Activated CD4-positive, alpha-beta T cell treated with anti-CD3 and anti-CD28 coated beads for 36 hours (primary cell): ENCODE measurements at places on chromosomes 13 and 19.

DNA sequence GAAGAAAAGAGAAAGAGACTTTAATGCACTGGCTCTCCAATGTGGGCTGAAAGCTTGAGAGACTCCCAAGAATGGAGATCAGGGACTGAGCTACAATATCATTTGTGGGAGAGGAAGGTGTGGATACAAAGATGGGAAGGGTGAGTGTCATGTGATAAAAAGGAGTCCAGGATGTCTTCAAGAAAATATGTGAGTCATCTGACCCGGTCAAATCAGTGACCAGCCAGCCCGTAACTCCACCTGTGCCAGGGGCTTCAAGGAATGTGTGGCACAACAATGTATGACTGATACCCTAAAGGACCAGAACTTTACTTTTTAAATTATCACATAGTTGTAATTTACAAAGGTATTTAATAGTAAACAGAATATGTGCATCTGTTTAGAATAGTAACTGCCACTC, 97.2 kb downstream of the DOCK9 start:
- no peak overlapping the region for H3K27ac ChIP-seq
- DNase-seq = no peak
- no peak overlapping the region for H3K4me3 ChIP-seq
- H3K36me3 ChIP-seq = peaks cover 57% of the 10 kb centered on the region
- H3K4me1 ChIP-seq = peaks cover 4% of the 10 kb centered on the region

DNA sequence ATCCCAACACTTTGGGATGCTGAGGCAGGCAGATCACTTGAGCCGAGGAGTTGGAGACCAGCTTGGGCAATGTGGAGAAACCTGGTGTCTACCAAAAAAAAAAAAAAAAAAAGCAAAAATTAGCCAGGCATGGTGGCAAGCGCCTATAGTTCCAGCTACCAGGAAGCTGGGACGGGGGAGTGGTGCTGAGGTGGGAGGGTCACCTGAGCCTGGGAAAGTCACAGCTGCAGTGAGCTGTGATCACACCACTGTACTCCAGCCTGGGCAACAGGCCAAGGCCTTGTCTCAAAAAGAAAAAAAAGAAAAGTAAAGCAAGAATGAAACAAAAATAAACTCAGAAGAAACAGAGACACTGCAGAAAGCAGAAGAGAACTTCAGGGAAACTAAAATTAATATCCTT, 31.6 kb downstream of the MTRF1 start:
- H3K27me3 ChIP-seq = no peaks in the 10 kb centered on the region
- peak overlapping the region; percentile 37 for H3K27ac ChIP-seq
- H3K4me3 ChIP-seq = no peak overlapping the region
- DNase-seq = no peak

- peak overlapping the region; percentile 30 for H3K4me3 ChIP-seq
- peak; percentile 20 for DNase-seq
- peaks cover 61% of the 10 kb centered on the region for H3K4me1 ChIP-seq
Observed at GRCh38 chr13:109778102-109778542, 8.3 kb downstream of the IRS2 start.

- no peak for DNase-seq
- no peaks in the 10 kb centered on the region for H3K27me3 ChIP-seq
- H3K4me1 ChIP-seq = no peaks in the 10 kb centered on the region
- H3K36me3 ChIP-seq = no peaks in the 10 kb centered on the region
Observed at GRCh38 chr13:101490406-101491015, 38.0 kb downstream of the ITGBL1 start.

DNA sequence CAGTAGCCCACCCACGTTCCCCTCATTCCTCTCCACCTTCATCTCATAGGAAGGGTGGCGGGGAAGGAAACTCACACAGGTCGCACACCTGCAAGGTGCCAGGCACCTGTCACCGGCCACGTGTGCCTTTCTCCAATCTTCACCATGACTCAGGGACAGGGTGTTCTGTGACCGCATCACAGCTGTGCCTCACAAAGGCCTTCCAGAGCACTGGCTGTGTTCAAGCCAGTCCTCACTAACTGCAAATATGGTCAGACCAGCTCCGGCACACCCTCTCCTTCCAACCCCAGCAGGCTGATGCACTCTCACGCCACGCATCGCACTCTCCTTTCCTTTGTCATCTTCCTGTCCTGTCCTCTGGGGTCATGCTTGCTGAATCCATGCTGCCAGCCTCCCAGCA, 415.9 kb downstream of the IRS2 start:
- peaks cover 2% of the 10 kb centered on the region for H3K27me3 ChIP-seq
- H3K4me3 ChIP-seq = no peak overlapping the region
- no peak for DNase-seq
- no peaks in the 10 kb centered on the region for H3K36me3 ChIP-seq
- H3K4me1 ChIP-seq = no peaks in the 10 kb centered on the region

DNA sequence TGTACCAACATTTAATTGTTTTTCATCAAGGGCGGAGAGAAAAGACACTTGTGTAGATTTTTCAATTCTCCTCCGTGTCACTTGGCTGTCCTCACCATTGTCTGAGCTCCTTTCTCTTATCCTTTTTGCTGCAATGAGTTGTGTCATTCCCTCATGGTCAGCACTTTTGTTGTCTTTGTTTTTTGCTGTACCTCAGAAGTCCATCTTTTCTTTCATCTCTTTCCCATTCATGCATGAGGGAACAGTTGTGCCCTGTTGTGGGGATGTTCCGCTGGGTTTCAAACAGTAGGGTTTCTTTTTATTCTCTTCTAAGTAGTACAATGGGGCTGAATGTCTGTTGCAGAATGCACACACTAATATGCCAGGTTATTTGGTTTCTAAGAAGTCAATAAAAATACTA, 222.6 kb downstream of the TM9SF2 start:
- DNase-seq = no peak
- no peaks in the 10 kb centered on the region for H3K36me3 ChIP-seq
- no peak overlapping the region for H3K27ac ChIP-seq
- H3K4me1 ChIP-seq = no peaks in the 10 kb centered on the region
- H3K4me3 ChIP-seq = no peak overlapping the region
- no peaks in the 10 kb centered on the region for H3K27me3 ChIP-seq

DNA sequence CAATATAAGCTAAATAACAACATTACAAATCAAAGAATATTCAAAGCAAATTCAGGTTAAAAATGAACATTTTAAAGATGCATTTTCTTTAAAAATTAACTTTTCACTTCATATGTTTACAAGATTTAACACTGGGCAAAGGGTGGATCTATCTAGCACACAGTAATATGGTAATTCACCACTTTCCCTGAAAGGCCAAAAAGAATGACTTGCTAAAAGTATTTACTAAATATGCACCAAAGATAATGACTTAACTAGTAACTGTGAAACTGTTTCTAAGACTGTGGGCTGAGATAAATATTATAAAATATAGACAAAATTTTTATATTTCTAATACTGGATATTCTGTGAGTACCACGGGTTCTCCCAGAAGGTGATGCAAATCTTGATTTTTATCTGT, 4.5 kb upstream of the EEF1AKMT1 start:
- peaks cover 32% of the 10 kb centered on the region for H3K4me1 ChIP-seq
- no peak overlapping the region for H3K4me3 ChIP-seq
- no peaks in the 10 kb centered on the region for H3K27me3 ChIP-seq
- H3K27ac ChIP-seq = no peak overlapping the region
- DNase-seq = no peak
- H3K36me3 ChIP-seq = peaks cover 33% of the 10 kb centered on the region

DNA sequence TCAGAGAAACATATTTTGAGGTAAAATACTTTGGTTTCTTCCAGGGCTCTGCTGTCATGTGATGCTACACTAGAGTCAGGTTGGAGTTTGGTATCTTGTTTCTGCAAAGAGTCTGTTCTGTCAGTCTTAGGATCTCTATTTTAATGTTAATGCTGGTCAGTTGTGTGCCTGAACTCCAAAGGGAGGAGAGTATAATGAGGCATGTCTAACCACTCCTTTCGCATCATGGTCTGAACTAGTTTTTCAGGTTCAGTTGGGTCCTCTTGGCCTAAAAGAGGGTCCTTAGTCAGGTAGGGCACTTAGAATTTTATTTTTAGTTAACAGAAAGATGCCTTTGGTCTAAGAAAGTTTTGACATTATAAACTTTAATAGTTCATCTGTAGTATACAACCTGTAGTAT, 78.2 kb downstream of the FNDC3A start:
- H3K4me3 ChIP-seq = no peak overlapping the region
- DNase-seq = no peak
- H3K27ac ChIP-seq = no peak overlapping the region
- peaks cover 39% of the 10 kb centered on the region for H3K36me3 ChIP-seq
- H3K4me1 ChIP-seq = peaks cover 13% of the 10 kb centered on the region

DNA sequence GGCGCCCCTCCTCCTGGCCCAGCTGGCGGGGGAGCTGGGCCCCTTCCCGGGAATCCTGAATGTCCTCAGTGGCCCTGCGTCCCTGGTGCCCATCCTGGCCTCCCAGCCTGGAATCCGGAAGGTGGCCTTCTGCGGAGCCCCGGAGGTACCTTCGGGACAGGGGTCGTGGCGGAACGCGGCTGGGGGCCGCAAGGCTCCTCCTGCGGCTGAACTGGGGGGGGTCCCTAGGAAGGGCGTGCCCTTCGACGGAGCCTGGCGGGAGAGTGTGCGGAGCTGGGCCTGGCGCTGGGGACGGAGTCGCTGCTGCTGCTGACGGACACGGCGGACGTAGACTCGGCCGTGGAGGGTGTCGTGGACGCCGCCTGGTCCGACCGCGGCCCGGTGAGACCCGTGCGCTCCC, 8.6 kb downstream of the ALDH16A1 start:
- no peak overlapping the region for H3K4me3 ChIP-seq
- DNase-seq = no peak
- H3K27me3 ChIP-seq = no peaks in the 10 kb centered on the region
- H3K4me1 ChIP-seq = peaks cover 3% of the 10 kb centered on the region
- H3K27ac ChIP-seq = no peak overlapping the region
- H3K36me3 ChIP-seq = peaks cover 10% of the 10 kb centered on the region

DNA sequence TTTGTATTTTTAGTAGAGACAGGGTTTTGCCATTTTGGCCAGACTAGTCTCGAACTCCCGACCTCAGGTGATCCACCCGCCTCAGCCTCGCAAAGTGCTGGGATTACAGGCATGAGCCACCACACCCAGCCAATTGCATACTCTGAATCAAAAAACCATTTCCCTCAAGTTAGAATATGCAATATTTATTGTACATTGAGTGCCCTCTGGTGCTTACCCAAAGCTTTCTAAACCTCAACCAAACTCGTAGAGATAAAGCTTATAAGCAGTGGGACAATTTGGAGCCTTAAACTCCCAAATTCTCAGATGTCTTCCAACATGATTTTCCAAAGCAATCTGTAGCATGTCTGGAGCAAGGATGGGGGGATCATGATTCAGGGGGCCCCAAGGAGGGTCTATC, 22.4 kb downstream of the RFXAP start:
- no peak for DNase-seq
- no peak overlapping the region for H3K27ac ChIP-seq
- H3K27me3 ChIP-seq = no peaks in the 10 kb centered on the region
- no peaks in the 10 kb centered on the region for H3K4me1 ChIP-seq
- peaks cover 2% of the 10 kb centered on the region for H3K36me3 ChIP-seq
- no peak overlapping the region for H3K4me3 ChIP-seq

- no peaks in the 10 kb centered on the region for H3K36me3 ChIP-seq
- DNase-seq = no peak
- H3K4me1 ChIP-seq = no peaks in the 10 kb centered on the region
- no peaks in the 10 kb centered on the region for H3K27me3 ChIP-seq
- no peak overlapping the region for H3K27ac ChIP-seq
- H3K4me3 ChIP-seq = no peak overlapping the region
Observed at GRCh38 chr13:112179995-112180394, 113.0 kb downstream of the SOX1 start.

- H3K27ac ChIP-seq = peak overlapping the region; percentile 88
- H3K27me3 ChIP-seq = no peaks in the 10 kb centered on the region
- peak overlapping the region; percentile 80 for H3K4me3 ChIP-seq
- DNase-seq = peak; percentile 71
Observed at GRCh38 chr19:3061182-3062161, 823 bp downstream of the TLE5 start.

- H3K4me3 ChIP-seq = no peak overlapping the region
- no peak for DNase-seq
- H3K27me3 ChIP-seq = peaks cover 2% of the 10 kb centered on the region
- H3K27ac ChIP-seq = no peak overlapping the region
Observed at GRCh38 chr13:43268632-43269031, 245.2 kb downstream of the DNAJC15 start.

- no peak for DNase-seq
- peaks cover 8% of the 10 kb centered on the region for H3K36me3 ChIP-seq
- H3K27me3 ChIP-seq = peaks cover 4% of the 10 kb centered on the region
- H3K4me1 ChIP-seq = peaks cover 18% of the 10 kb centered on the region
- H3K4me3 ChIP-seq = no peak overlapping the region
- no peak overlapping the region for H3K27ac ChIP-seq
Observed at GRCh38 chr19:41441321-41441945, 1.5 kb upstream of the ERICH4 start.

DNA sequence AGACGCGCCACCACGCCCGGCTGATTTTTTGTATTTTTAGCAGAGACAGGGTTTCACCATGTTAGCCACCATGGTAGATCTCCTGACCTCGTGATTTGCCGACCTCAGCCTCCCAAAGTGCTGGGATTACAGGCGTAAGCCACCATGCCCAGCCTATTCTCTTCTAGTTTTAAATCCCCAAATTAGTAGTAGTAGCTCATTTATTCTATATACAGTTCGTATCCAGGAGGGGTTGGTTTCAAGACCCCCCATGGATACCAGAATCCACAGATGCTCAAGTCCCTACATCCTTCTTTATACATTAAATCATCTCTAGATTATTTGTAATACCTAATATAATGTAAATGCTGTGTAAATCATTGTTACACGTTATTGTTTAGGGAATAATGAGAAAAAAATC, 2.0 kb downstream of the ZNF568 start:
- no peak for DNase-seq
- peaks cover 15% of the 10 kb centered on the region for H3K4me1 ChIP-seq
- H3K4me3 ChIP-seq = no peak overlapping the region
- H3K27ac ChIP-seq = no peak overlapping the region

GRCh38 chr19:57096685-57097361, 23.0 kb upstream of the USP29 start:
- H3K27ac ChIP-seq = no peak overlapping the region
- H3K4me3 ChIP-seq = no peak overlapping the region
- no peaks in the 10 kb centered on the region for H3K4me1 ChIP-seq
- H3K36me3 ChIP-seq = peaks cover 2% of the 10 kb centered on the region

DNA sequence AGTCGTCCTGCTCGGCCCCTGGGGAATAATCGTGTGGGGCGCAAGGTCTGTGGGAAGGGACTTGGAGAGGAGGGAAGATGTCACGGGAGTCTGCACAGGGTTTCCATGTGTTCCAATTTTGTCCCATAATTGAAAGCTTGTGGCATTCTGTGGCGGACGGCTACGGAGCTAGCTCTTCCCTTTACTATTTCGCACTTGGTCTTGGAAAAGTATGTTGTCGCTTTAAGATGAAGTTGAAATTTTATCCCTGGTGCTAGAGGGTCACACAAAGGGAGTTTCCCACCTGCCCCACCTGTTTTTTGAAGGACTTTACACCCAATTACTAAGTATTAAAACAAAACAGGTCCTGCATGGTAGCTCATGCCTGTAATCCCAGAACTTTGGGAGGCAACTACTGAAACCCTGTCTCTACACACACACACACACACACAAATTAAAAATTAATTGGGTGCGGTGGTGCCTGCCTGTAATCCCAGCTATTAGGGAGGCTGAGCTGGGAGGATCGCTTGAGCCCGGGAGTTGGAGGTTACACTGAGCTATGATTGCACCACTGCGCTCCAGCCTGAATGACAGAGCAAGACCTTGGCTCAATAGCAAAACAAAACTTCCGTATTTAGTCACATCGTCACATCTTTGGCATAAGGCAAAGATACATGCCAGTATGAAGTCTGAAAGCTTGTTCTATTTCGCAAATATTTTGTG, 967 bp upstream of the TPT1 start:
- H3K4me3 ChIP-seq = peak overlapping the region; percentile 99
- H3K27me3 ChIP-seq = no peaks in the 10 kb centered on the region
- H3K27ac ChIP-seq = peak overlapping the region; percentile 99
